ENCODE measurements at places on chromosomes 12 and 14.
A peak's percentile ranks its signal among the peaks of the same experiment; 100 is the strongest.

DNA sequence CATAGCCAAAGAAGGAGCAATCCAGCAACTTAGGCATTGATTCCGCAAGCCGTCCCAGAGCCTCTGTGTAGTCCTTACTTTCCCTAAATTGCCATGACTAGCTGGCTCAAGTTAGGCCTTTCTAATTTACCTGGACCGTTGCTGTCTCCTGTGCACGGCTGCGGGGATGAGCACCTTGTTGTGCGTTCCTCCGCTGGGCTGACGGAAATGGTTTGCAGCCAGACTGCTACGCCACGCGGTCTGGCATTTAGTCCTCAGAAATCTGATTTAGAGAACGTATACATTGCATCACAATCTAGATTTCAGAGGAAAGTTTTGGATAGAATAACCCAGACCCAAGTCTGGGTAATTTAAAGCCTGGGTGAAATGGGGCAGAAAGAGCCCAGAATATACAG, 133.2 kb upstream of the ARHGAP5 start:
- DNase-seq: peak; percentile 79

DNA sequence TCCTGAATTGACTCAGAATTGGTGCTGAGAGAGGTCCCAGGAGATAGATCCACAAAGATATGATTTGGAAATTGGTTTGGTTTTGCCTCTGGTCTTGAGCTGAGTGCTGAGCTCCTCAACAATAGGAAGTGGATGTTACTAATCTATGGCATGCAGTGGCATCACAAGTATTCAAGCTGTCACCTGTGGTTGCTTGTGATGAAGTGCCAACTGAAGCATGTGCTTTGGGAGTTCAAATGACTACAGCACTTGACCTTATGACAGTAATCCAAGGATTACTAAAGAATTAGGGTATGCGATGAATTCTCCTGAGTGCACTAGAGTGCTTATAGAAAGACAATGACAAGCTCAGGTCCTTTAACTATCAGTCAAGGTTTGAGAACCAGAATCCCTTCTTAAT, 406.2 kb downstream of the NOVA1 start:
- no peak for DNase-seq

- DNase-seq: no peak
Measured at GRCh38 chr12:46775796-46776195, 50.0 kb downstream of the SLC38A4 start.

GRCh38 chr14:36408388-36408787, 88.0 kb upstream of the MBIP start:
- no peak for DNase-seq

DNA sequence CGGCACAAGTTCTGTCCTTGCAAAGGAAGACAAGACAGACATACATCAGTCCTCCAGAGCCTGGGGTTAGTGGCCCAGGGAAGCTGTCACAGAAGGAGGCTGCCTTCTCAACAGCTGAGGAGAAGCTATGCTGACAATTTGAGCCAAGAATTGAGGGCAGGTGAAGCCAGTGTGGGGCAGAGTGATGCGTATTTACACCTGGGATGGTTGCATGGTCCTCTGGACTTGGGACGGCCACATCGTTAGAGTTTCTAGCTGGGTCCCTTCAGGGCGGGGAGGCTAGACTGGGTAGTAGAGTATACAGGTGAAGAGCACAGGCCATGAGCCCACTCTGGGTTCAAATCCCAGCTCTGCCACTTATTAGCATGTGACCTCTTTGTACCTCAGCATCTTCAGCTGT, 16.5 kb downstream of the KRT85 start:
- DNase-seq: no peak

DNA sequence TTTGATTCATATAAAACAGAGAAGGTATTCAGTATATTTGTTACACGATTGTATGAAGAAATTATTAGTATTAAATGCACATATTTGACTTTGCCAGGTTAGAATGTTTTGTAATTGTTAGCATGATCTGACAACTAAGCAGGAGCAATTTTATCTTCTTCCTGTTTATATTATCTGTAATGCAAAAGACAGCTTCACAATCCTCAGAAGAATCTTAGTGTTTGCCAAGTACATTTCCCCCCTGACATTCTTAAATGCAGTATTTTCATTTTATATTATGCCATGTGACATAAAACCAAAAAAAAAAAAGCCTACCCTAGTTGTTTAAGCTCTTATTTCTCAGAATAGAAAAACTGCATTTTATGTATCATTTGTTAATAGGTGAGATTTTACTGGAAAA, 469.4 kb downstream of the FOXG1 start:
- DNase-seq: no peak

DNA sequence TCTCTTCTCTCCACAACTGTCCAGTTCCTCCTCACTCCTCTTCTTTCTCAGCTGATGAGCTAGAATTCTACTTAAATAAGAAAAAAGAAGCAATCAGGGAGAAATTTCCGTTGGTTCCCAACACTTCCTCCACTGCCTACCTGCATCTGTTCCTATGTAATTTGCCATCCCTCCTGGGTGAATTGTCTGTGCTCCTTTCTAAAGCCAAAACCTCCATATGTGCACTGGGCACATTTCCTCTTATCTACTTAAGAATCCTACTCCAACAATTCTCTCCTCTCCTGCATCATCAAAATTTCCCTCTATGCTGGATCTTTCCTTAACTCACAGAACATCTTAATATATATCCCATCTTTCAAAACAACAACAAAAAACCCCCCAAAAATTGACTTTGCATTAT, 35.2 kb downstream of the GPR65 start:
- DNase-seq: no peak

GRCh38 chr12:123041811-123042655, 61.6 kb downstream of the ARL6IP4 start:
- no peak for DNase-seq

All from NCI-H446 treated with DMSO at 0.1 percent for 48 hours (cell line).